ENCODE measurements at places on chromosomes 11 and 22.

DNA sequence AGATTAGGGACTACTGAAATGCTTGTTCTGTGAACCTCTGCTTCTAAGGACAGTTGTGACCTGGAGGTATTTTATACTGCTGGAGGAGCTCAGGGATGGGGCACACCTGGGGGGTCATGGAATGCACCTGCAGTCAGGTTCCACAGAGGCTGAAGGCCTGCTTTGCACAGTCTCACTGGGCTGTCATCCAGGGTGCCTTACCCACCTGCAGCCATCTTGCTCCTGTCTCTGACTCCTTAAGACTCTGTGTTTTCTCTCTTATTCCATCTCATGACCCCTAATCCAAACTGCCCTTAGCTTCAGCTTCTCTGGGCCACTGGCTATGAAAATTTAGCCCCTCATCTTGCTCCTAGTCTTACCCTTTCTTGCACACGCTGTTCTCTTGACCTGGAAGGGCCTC, 127.0 kb upstream of the SNX19 start:
- DNase-seq, result no peak

DNA sequence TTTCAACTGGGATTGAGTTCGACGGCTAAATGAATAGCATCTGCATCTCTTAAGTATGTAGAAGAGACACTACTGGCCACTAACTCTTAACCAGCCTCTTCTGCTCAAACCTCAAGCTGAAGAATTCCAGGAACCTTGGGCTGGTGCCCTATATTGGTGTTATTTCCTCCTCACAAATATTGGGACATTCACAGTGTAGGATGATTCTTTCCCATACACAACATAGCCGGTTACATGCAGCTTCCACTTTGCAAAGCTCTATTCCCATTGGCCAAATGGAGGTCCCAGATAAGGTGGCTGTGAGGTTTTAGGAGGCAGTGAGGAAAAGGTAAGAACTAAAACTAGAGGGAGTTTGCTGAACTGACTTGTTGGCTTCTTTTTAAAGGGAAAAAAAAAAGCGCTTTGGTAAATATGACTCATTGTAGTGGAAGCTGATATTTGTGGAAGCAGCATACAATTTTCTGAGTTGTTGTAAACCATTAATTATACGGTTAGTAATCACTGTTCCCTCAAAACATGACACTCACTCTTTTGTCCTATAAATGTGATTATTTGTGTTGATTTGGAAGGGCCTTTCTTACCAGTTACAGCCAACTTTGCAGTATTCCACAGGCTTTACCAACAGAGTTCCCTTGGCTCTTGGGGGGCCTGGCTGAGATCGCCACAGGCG, 17.6 kb downstream of the C22orf31 start:
- no peak for DNase-seq

DNA sequence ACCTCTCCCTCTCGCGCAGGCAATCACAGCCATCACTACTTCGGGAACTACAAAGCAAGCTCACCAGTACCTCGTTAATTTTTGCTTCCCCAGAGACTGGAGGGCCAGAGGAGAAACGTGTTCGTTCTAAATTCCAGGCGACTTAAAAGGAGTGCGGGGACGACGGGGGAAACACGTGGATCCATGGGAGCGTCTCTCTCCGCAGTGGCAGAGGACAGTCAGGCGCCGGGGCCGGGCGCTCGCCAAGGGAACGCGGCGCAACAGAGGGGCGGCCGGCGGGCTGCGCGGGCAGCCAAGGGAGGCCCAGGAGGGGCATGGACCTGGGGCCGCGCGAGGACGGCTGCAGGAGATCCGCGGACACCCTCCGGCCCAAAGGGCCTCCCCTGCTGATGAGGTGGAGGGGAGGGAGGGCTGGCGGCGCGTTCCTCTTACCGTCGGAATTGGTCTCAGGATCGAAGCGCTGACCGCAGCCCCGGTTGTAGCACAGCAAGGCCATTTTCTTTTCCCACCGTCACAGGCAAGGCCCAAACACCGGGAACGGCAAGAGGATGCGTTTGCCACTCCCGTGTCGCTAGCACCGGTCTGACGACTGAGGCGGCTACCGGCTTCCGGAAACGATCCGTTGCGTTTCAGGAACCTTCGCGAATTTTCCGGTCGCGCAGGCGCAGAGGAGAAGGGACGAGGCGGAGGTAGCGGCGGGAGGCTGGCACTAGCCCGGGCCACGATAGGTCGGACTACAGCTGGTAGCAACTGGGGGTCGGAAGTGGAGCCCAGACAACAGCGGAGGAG, at the start of gene CHORDC1:
Gene CHORDC1 (minus strand): TSS at position 591 of the 789 bp plus-strand sequence. CDS start 95 bp downstream, at position 496.
- DNase-seq, result peak; percentile 84

DNA sequence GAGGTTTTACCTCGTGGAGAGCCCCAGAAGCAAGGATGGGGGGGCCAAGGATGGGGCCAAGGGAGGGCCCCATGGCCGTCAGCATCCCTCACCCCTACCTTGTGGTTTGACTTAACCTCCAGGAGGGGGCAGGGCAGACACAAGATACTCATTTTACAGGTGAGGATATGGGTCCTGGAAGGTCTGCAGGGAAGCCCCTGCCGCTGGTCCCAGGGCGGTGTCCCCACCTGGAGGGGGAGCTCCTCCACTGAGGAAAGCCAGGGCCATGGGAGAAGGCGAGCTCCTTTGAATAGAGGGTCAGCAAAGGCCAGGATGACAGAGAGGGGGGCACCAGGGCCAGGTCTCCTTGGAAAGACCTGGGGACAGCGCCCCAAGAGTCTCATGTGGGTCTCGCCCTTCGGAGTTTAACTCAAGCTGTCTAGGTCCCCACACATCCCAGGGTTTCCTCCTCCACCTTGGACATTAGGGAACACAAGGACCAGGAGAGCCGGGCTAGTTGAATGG, 5.9 kb upstream of the ADORA2A start:
- no peak for DNase-seq

GRCh38 chr11:102546427-102546826, 15.9 kb upstream of the MMP7 start:
- DNase-seq, result no peak

- no peak for DNase-seq
Measured at GRCh38 chr22:27212617-27213177, 555.3 kb downstream of the MIAT start.

DNA sequence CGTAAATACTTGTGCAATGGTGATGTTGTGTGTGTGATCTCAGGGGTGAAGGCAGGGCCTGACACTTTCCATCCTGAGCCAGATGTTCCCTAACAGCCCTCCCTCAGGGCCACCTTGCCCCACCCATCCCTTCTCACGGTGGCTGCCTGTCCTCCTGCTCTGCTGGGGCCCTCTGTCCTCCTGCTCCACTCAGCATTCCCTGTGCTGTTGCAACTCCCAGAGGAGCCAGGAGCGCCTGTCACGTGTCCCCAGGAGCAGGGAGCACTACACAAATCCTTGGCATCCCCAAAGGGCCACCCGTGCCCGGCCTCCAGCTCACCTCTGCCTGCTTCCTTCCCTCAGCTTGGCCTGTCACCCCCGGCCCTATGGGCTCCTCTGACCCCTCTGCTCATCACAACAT, 10.2 kb upstream of the CSNK1E start:
- DNase-seq, result no peak

DNA sequence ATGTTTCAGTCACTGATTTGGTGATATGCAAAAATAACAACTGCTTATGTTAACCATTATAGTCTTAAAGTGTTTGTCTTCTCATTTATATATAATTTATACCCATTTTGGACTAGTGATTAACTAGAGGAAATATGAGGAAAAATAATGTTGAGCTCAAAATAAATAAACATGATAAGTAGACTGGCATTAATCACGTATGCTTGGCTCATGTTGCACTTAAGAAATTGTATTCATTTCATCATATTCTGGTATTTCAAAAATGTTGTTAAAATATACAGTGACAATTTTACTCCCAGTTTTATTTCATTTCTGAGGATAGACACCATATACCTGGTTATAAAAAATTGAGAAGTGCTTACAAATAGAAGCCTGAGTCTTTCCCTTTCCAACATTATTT, 3.8 kb upstream of the OR10D3 start:
- DNase-seq, result no peak

- DNase-seq, result no peak
Measured at GRCh38 chr11:99568808-99569207, 548.1 kb downstream of the CNTN5 start.

- DNase-seq, result no peak
Measured at GRCh38 chr22:38724926-38725571, 19.3 kb downstream of the GTPBP1 start.

- no peak for DNase-seq
Measured at GRCh38 chr22:37146051-37146385, 3.7 kb downstream of the IL2RB start.

DNA sequence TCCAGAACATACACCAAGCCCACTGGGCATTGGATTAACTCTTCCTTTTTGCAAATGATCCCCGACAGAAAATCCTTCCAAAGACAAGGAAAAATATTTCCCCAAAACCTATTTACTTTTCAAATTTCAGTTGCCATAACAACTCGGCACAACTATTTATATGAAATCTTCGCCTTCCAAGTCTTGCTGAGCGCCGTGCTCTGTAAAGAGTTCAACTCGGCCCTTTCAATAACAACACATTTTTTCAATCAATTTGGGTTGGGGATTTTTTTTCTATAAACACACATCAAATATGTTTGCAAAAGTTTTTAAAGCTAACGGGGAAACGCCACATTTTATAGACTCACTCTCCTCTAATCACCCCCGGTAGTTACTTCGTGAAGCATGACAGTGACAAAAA, 333.8 kb downstream of the MN1 start:
- no peak for DNase-seq

DNA sequence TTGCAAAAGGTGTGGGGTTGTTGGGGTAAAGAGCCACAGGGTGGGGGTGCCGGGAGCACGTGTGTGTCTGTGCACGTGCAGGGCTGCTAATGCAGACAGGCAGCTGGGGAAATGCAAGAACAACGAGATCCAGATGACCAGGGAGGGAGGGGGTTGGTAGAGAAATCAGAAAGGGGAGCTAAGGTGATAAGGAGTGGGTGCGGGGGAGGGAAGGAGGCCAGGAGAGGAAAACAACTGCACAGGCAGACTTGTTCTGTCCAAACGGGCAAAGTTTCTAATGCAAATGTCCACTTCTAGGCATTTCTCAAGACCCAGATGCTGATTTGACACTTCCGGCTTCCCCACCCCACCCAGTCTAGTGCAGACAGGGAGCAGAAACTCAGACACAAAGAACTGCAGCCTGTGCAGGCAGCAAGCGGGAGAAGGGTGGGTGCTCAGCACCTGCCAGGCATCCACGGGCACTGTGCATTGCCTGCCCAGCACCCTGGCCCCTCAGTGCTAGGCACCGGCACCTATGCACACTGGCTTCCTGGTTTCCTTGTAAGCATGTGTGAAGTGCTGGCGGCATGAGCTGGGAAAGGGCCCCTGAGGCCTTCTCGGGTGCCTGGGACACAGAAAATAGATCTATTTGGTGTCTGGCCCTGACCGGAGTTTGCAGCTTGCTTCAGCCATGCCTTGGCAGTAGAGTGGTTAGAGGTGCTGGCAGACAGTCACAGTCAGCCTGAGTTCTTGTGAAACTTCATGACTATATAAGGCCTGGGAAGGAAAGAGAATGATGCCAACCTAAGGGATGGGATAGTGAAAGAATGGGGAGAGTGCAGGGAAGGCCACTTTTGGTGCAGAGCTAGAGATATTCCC, 220.1 kb upstream of the SORL1-AS1 start:
- no peak for DNase-seq

DNA sequence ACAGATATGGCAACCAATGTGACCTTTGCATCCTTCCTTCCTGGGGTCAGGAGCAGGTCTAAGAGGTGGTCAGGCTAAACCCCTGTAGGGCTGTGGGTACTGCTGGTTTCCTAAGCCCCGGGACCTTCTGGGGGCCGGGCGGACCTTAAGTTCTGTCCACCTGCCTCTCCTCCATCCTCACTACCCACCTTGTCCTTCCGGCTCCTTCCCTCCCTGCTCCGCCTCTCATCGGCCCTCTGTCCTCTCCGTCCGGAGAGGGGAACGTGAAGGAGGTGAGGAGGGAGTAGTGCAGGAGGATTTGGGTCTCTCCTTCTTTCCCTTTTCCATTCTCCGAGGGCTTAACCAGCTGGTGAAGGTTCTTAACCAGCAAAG, 28.3 kb upstream of the PARVB start:
- no peak for DNase-seq

DNA sequence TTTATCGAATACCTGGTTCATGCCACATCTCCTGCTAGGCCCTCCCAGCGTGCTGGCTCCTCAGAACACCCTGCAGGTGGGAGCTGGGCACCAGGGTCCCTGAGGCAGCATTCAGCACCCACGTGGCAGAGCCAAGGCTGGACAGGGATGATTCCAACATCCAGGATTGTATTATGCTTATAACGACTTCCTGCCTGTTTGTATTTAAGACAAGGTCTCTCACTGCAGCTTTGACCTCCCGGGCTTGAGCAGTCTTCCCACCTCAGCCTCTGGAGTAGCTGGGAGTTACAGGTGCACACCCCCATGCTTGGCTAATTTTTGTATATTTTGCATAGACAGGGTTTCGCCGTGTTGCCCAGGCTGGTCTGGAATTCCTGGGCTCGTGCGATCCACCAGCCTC, 64.7 kb upstream of the WNT7B start:
- no peak for DNase-seq

GRCh38 chr11:64148917-64149617, 16.8 kb downstream of the MACROD1 start:
- DNase-seq, result no peak

DNA sequence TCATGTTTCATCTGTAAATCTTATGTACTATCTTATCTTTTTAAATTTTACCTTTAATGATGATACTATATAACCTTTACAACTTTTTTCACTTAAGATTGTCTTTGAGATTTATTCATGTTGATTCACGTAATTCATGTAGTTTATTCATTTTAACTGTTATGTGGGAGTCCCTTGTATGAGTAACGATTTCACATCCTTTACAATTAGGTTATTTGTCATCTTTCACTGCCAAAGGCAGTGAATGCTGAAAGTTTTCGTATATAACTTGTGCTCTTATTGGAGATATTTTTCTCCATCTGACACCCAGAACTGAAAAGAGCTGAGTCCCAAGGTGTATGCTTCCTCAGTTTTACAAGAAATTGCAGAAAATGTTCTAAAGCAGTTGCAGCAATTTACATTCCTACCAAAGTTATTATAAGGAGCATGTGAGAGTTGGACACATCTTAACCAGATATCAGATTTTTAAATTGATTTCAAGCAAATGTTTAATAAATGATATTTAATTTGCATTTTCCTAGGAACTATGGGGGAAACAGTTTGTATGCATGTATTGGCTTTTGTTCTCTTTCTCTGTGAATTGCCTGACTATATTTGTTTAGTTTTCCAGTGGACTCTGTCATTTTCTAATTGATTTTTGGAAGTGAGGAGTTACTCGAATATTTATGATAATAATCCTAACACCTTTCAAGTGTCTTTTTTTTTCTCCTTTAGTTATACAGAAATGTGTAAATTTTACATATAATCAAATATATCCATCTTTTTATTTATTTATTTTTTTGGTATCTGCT, 6.4 kb downstream of the ARL14EP start:
- DNase-seq, result no peak

DNA sequence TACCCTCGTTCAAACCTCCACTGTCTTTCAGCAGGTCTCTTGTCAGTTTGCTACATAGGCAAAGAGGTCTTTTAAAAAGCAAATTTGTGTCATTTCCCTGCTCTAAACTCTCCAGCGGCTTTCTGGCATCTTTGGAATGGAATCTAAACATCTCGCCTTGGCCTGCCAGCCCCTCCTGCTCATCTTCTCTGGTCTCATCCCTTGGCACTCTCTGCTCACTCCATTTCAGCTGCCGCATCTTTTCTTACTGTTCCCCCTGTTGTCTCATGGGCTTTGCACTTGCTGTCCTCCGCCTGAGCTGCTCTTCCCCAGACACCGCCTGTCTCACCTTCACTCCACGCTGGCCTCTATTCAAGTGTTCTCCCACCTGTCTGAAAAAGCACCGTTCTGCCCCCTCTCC, 46.6 kb downstream of the BMAL1 start:
- DNase-seq, result no peak

All from T-helper 17 cell (primary cell).